Smooth muscle cell of the pulmonary artery (primary cell): ENCODE measurements at places on chromosomes 7 and 10. TPM values are rescaled to one million over a fixed set of nuclear protein-coding genes. Genes with fewer than 3 reads are reported as not detected.

SFTPD gene
- total RNA-seq = 0.13 TPM in 1 of 2 replicates, not detected in the other

GDF10 gene
- 0.03 and 5.5 TPM in 2 replicates for total RNA-seq

MSANTD7 gene
- 15.2 and 16.5 TPM in 2 replicates for total RNA-seq

LRRC61 gene
- 0.26 and 0.36 TPM in 2 replicates for total RNA-seq

SPDYE8 gene
- total RNA-seq = not detected in 2 replicates

NPFFR1 gene
- not detected in 2 replicates for total RNA-seq

CYP26C1 gene
- 0.07 and 0.10 TPM in 2 replicates for total RNA-seq

ACTL6B gene
- total RNA-seq = not detected in 2 replicates

MSRB2 gene
- total RNA-seq = 12.7 and 14.6 TPM in 2 replicates

SYT15 gene
- 0.17 and 0.20 TPM in 2 replicates for total RNA-seq

GIMAP4 gene
- 0.13 and 0.33 TPM in 2 replicates for total RNA-seq

GNGT1 gene
- total RNA-seq = not detected in 2 replicates
